Stimulated activated CD4-positive, alpha-beta T cell treated with anti-CD3 and anti-CD28 coated beads, Interleukin-12 subunit alpha, Interleukin-12 subunit beta, amount 100 ng/mL, for 48 hours (primary cell): ENCODE measurements at places on chromosomes 11 and 22.

DNA sequence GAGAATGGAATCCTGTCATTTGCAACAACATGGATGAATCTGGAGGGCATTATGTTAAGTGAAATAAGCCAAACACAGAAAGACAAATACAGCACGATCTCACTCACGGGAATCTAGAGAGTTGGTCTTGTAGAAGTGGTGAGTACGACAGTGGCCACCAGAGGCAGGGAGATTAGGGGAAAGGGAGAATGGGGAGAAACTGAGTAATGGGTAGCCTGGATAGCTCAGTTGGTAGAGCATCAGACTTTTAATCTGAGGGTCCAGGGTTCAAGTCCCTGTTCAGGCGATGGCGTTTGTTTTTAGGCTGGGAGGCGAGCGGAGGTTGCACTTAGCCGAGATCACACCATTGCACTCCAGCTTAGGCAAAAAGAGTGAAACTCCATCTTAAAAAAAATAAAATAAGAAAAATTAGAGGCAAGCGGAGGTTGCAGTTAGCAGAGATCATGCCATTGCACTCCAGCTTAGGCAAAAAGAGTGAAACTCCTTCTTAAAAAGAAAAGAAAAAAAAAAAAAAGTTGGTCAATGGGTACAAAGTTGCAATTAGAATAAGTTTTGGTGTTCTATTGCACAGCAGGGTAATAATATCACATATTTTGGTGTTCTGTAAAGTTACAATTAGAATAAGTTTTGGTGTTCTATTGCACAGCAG is 95.7 kb upstream of the UBASH3B start:
- no peak for DNase-seq

DNA sequence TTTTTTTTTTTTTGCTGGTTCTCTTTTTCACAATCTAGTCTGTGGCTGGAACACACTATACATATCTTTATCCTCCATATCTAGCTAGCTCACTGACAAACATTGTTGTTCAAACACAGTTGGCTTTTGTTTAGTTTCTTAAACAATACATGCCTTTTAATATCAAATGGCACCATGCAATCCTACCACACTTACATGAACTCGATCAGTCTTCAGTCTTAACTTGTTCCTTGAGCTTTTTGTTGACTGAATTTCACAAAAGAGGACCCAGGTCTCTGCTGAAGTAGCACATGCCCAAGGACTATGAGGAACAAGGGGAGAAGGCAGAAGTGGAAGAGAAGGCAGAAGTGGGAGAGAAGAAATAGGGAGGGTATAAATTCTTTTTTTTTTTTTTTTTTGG is 25.5 kb downstream of the TMEM123 start:
- no peak for DNase-seq

DNA sequence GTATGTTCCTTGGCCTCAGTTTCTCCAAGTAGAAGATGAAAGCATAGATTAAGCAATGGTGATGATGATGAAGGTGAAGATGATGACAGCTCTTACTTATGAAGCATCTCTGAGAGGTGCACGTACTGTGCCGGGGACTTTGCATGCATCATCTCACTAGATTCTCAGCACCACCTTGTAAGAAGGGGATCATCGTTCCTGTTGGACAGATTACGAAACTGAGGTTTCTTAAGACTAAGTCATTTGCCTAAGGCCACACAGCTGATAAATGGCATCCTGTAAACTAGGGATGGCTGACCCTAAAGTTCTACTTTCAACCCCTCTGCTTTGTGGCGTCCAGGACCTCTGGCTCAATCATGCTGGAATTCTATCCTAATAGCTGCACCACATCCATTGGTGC is 8.7 kb downstream of the MS4A15 start:
- no peak for DNase-seq

DNA sequence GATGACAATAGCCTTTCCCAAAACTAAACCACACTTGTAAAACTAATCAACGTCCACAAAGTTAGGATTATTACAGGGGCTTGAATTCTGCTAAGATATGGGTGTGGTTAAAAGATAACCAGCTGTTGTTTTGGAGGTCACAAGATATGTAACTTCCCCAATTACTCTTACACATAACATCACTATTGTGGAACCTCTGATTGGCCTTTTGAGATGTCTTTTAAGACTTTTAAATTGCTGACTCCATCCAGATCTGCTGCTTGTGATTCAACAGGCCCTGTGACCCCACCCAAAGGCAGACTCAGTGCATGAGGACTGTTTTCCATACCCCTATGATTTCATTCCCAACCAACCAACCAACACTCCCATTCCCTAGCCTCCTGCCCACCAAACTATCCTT is 893.9 kb downstream of the OPCML start:
- DNase-seq, result no peak

DNA sequence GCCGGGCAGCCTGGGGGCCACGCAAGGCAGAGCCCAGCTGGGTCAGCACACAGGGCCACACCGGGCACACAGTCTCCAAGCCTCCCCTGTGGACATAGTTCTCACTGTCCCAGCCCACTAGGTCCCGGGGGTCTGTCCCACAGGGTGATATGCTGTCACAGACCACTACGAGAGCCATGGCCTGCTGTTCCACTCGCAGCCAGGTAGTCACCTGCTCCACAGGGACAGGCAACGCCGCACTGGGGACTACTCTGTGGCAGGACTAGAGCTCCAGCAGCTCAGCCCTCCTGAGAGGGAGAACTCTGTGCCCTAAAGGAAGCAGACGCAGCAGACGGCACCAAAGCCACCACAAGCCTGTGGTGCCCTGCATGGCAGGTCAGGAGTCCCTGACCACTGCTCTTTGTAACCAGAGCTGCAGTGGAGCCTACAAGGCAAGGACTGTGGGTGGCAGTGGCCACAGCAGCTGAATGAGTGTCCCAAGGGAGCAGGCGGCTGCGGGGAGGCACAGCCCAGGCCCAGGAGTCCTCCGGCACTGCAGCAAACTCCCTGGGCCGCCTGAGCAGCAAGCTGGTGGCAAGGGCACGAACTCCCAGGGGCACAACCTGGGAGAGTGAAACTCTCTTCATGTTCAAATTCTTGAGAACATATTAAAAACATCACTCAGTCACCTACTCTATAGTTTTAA is 171.2 kb upstream of the GRK3 start:
- DNase-seq, result no peak

DNA sequence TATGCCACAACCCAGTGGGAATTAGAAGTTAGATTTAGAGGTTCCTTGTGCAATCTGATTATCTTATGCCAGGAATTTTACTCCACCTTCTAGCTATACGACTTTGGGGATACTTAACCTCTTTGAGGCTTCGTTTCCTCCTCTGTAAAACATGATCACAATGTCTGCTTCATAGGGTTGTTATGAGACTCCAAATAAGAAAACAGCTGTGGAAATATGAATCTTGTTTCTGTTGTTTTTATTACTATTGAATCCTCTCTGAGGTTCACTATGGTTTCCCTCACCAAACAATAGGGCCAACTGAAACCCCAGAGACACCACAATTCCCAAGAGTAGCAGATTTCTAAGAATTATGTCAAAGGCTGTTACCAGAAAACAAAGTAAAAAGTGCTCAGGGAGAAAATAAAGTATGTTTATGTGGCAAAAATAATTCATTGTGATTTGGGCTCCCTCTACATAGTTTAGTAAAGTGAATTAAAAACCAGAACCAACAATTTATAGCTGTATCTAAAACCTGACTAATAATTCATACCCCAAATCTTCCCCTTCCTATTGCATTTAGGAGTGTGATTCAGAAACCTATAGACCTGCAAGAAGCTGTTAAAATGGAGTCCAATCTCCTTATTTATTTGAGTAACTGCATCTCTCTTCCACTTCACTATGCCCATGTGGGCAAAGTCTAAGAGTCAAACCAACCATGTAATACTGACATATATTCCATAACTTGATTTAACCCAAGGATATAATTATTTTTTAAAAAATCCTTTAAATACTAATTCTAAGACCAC is 38.4 kb downstream of the AMBRA1 start:
- no peak for DNase-seq

GRCh38 chr11:79616392-79616851 is 175.6 kb upstream of the TENM4 start:
- no peak for DNase-seq

DNA sequence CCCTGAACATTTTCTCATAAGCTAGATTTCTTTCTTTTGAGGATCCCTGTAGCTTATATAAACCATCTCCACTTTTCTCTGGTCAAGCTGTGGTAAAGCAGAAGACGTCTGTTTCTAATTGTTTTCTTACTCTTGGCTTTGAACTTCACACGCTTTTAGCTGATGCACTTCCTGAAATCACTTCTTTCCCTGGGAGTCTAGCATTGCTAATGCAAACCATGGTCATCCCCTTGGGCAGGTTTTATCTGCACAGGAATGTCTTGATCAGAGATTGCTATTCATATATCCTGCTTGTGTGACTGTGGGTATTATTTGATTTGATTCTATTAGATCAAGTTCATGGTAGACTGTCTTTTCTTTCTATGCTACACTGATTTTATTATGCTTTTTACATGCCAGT is 199.2 kb upstream of the POU2AF2 start:
- no peak for DNase-seq

DNA sequence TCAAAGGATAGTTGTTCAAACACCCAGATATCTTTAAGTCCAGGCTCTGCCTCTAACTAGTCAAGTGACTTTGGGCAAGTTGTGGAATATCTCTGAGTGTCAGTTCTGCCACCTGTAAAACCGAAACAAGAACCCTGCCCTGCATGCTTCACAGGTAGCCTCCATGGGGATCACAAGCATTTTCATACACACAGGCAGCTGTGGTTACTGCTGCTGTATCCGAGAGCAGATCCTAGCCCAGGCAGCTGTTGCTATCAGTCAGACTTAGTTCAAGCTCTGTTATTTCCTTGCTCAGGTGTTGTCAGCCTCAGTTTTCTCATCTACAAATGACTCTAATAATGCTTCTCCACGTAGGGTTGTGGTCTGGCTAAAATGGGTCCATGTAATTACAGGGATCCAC is 6.5 kb upstream of the RASD2 start:
- no peak for DNase-seq

DNA sequence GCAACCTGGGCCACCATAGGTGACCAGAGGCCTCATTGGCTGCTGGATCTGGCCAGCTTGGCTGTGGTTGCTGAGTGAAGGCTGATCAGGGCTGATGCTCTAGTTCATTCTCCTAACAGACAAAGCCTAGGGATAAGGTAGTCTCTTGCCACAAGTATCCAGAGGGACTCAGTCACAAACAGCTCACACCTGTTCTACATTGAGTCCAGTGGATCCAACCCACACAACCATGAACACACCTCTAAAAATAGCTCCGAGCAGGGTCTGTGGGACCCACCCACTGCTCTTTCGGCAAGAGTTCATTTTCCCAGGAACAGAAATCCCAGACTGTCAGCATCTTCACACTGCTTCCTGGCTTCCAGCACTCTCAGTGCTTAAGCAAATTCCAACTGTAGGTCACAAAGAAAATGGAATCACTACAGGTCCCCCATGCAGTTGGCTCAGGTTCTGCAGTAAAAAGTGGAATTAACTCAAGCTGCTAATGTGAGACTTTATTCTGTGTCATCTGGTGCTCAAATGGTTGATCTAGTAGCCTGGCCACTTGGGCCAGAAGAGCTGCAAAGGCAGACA is 67.3 kb downstream of the PPFIBP2 start:
- no peak for DNase-seq

GRCh38 chr11:110720431-110721275 is 8.4 kb upstream of the ARHGAP20 start:
- DNase-seq, result no peak
